Activated naive CD4-positive, alpha-beta T cell treated with anti-CD3 and anti-CD28 coated beads, Interleukin-2, amount 50 U/mL, for 16 hours (primary cell): ENCODE measurements at places on chromosomes 3 and 15.
A peak's percentile ranks its signal among the peaks of the same experiment; 100 is the strongest.

DNA sequence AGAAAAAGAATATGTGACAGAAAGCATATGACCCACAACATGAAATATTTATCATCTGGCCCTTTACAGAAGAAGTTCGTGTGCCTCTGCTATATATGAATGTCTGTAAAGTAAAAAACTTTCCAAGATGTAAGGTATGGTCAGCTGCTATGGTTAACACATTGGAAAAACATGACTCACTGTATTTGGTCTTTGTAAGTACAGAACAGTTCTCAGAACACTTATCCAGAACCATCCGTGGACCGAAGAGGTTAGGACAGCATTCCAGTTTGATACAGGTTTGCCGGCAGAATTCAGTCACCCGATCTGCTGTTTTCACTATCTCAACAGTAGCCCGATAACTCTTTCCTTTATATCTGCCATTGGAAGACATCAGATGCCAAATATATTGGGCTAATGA is 13.5 kb upstream of the STIMATE start:
- DNase-seq = no peak

- DNase-seq = no peak
Observed at GRCh38 chr3:176401211-176401610, 796.1 kb downstream of the TBL1XR1 start.

DNA sequence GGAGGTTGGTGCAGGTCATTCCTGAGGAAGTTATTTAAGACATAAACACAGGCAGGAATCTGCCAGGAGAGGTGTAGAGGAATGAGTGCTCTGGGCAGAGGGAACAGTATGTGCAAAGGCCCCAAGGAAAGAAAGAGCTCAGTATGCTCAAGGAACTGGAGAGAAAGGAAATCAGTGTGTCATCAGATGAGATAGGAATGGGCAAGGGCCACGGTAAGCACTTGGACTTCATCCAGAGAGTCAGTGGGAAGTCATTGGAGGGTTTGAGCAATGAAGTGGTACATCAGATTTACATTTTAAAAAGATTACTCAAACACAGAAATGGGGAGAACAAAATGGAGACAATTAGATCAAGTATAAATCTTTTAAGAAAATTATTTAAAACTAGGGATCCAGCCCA is 272.2 kb downstream of the ADAMTSL3 start:
- no peak for DNase-seq

GRCh38 chr3:124574012-124574411 is 156.2 kb upstream of the UMPS start:
- no peak for DNase-seq

- DNase-seq = no peak
Observed at GRCh38 chr3:137471558-137472204, 292.4 kb upstream of the SOX14 start.

- no peak for DNase-seq
Observed at GRCh38 chr3:53402326-53402725, 55.0 kb upstream of the DCP1A start.

- DNase-seq = no peak
Observed at GRCh38 chr15:94253742-94254141, 22.4 kb downstream of the MCTP2 start.

GRCh38 chr15:64267331-64267973 is 88.5 kb downstream of the CSNK1G1 start:
- no peak for DNase-seq

GRCh38 chr3:16439163-16439847 is 74.2 kb downstream of the RFTN1 start:
- no peak for DNase-seq

- DNase-seq = no peak
Observed at GRCh38 chr15:52006702-52007340, 12.2 kb upstream of the MAPK6 start.

GRCh38 chr3:56702490-56703315 is 19.6 kb upstream of the TASOR start:
- peak; percentile 20 for DNase-seq
